CD14-positive monocyte (primary cell): ENCODE measurements at places on chromosomes 3 and 15.
A peak's percentile ranks its signal among the peaks of the same experiment; 100 is the strongest.

DNA sequence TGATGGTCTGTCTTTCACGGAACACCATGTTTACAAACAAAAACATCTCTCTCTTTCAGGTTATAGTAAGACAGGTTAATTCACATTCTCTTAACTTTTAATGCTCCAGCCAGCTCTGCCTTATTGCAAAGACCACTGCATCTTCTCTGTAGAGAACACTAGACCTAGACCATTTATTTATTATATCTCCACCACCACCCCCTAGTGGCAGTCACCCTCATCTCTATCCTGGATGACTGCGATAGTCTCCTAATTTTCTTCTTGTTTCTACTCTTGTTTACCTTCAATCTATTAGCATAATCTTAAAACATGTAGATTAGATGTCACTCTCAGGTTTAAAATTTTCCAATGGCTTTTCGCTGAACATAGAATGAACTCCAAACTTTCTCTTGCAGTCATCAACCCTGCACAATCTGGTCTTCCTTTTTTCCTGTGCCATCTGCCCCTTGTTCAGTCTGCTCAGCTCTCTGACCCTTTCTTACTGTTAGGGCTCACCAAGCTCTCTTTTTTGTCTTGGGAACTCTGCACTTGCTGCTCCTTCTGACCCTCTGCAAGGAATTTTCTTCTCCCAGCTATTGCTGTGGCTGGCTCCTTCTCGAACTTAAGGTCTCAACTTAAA, 155.6 kb downstream of the SQOR start:
- DNase-seq, result no peak

- DNase-seq, result no peak
Measured at GRCh38 chr3:106759731-106760130, 617.5 kb upstream of the CCDC54 start.

DNA sequence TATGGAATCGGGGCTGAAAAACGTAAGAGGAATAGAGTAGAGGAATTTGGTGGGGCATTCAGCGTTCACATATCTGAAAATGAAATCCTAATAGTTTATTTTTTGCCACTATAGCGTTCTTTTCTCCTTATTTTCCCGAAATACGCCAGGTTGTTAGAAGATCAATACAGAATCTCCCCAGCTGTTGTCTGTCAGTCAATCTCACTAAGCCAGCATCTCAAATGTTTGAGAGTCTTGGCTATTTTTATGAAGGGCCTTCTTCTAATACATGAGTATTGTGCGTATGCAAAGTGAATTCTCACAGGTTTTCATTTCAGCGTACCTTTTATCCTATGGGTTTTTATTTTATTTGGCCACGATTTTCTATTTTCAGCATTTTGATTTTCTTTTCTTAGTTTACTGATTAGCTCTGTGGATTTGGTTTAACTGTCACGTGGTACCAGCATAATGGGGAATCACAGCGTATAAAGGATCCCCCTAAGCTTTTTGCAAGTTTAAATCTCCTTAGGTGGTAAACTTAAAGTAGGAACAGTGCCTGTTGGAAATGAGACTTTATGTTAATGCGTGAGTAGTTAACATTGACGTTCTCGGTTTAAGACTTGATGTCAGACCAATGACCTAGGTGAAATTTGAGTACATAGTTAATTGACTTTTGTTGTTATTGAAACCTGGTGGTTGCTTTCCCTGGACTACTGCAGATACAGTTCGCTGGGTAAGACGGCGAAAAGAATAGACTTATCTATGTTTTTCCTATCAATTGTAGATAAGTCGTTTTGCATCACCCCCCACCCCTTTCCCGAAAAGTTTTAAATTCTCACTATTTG, 1.3 kb downstream of the FXR1 start:
- no peak for DNase-seq

DNA sequence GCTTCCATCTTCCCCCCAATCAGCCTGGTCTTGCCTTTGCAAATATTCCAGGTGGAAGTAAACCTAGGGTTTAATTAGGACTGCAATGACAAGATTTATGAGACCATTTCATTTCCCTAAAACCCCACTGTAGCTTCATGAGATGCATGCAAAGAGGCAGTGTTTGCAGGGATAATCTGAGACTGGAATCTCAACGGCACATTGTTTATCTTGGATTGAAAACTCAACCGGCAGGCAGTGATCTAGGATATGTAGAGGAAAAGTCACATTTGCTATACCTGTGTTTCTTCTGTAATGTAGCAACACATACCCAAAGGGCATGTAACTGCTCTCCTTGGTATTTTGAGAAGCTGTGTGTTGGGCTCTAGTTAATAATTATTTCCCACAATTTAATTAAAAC, 18.7 kb upstream of the CLSTN2 start:
- DNase-seq, result no peak

GRCh38 chr15:69058830-69059556, 44.5 kb downstream of the NOX5 start:
- DNase-seq, result peak; percentile 71

DNA sequence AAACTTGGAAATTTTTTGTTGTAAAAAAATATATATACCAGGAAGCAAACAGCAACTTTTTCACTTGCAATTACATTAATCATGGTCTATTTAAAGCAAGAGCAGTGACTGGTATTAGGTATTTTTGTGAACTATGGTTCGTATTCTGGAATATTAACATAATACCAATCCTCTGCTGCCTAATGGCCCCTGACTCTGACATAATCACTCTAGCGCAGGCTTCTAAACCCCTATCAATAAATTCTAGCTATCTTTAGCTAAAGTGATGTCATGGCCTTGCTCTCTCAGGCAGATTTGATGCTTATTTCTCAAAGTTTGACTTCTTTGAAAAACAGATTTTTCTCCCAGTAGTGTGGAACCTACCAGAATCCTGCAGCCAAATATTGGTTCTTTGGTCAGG, 808.3 kb downstream of the VGLL3 start:
- no peak for DNase-seq

- DNase-seq, result no peak
Measured at GRCh38 chr3:146128939-146129338, 32.0 kb downstream of the PLOD2 start.

DNA sequence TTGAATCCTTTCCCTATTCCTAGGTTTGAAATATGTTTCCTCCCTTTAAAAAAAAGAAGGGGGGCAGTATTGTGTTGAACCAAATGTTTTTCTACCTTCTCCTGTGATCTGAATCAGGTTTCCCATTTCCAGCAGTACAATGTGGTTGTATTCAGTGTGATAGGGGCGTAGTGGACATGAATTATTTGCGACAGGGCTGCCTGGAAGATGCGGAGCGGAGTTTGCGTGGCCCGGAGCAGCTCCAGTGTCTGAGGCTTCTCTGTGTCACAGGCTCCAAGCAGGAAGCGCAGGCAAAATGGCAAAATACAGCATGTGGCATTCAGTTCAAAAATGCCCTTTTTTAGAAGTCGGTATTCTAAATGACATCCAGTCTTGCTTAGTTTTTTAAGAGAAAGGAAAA, 154.4 kb downstream of the PGPEP1L start:
- peak; percentile 83 for DNase-seq

- peak; percentile 66 for DNase-seq
Measured at GRCh38 chr15:90184786-90185704, 16.1 kb upstream of the SEMA4B start.

DNA sequence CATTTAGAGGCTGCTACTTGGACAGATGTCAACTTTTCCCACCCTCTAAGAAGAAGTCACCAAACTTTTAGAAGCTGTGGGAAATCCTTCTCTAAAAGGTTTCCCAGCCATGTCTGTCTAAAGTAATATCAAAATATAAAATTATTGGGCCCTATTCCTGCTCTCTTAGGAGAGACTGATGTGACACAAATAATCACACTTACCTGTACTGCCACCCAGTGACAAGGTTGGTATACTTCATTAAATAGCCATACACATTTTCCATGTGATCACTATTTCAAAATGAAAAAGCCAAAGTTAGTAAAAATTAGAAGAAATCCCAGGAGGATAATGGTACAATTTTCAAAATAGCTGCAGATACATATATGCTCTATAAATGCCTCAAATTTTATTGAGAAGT, 12.6 kb downstream of the OSBPL11 start:
- no peak for DNase-seq

- DNase-seq, result no peak
Measured at GRCh38 chr3:189512039-189512438, 119.2 kb upstream of the TP63 start.

- DNase-seq, result no peak
Measured at GRCh38 chr3:88596451-88596850, 446.7 kb downstream of the C3orf38 start.

- DNase-seq, result peak; percentile 11
Measured at GRCh38 chr3:124834723-124835718, 52.1 kb downstream of the ITGB5 start.

- DNase-seq, result no peak
Measured at GRCh38 chr3:66473692-66474091, 27.1 kb downstream of the LRIG1 start.

DNA sequence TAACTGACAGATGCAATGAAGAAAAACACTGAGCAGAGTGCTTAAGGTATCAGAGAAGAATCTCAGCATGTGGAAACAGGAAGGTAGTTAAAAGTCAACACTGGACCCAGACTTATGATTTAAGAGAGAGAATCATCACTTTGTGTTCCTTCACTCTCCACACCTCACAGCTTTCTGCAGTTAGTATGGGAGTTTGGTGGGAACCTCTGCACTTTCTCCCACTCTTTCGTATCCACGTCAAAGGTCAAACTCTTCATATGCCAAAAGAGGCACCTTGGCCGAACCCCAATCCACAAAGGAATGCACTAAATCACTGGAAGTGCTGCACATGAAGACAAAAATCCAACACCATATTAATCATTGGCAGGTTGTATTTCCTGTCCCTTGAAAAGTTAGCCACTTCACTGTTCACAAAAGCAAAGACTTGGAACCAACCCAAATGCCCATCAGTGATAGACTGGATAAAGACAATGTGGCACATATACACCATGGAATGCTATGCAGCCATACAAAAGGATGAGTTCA, 361.2 kb downstream of the MAGI1 start:
- no peak for DNase-seq

- no peak for DNase-seq
Measured at GRCh38 chr3:171284308-171285075, 175.7 kb downstream of the TNIK start.

GRCh38 chr3:162328649-162329048, 832.0 kb downstream of the OTOL1 start:
- DNase-seq, result no peak

DNA sequence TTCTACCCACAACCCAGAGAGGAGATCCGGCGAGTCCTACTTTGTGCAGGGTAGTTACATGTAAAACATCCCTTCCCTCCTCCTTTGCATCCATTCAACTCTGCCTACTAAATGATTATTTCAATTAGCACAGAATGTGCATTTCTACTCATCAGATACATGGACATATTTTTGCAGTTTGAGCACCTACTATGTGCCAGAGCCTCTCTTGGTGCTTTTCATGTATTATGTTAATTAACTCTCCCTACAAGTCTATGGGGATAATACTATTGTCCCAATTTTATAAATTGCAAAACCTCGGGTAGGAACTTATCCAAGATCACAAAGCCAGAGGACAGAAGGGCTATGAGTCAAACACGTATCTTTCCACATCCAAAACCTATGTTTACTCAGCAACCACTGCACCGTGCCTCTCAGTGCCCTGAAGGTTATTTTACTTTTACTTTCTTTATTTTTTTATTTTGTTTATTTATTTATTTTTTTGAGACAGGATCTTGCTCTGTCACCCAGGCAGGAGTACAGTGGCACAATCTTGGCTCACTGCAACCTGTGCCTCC, 432.8 kb downstream of the MAGI1 start:
- DNase-seq, result no peak

- no peak for DNase-seq
Measured at GRCh38 chr3:133747907-133748639, 1.9 kb downstream of the TF start.

DNA sequence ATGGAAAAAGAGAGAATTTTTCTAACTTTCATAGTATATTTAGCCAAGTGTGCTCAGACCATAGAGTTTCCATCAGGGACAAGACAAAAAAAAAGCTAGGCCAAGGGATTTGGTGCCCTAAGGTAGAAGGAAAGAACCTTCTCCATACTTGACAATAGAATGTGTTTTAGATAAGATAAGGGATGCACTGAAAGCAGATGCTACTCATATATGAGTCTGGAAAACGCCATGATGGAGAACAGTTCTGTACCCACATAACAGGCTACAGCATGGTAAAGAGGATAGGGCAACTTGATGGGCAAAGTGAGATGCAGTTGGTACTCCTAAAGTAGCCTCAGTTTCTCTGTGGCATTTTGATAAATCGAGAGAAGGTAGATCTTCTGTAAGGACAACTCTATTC, 216.4 kb upstream of the NECTIN3 start:
- no peak for DNase-seq

GRCh38 chr3:27319847-27320526, 49.2 kb downstream of the NEK10 start:
- no peak for DNase-seq

- DNase-seq, result no peak
Measured at GRCh38 chr15:91050128-91050455, 27.7 kb upstream of the VPS33B start.

DNA sequence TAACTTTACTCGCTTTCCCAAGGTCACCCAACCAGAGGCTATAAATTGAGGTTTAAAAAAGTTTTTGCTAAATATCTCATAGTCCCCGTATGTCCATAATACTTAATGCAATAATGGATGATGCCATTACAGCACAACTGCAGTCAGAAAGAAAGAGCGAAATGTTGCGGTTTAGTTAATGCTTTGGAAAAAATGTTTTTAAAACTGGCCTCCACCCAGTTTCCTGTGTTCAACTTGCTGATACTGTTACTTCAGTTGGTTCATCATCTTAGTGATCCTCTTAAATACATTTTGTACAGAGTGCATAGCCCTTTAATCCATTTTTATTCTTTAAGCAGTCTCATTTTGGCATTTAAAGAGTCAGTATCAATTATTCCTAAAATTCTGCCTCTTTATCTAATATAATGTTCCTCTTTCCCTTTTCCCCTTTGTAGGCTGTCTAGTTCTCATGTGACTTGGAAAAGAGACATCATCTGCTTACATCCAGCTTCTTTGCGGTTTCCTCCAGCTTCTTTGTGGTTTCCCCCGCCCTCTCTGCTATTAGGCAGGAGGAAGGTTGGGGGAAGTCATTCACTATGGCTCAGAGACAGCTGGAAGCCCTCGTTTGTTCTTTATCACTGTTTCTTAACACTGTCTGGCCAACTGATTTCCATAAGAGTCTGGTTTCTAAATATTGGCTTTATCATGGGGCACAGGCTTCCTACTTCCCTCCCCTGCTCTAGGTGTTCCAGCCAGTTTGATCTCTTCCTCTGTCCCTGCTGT, 154.3 kb downstream of the GOLIM4 start:
- peak; percentile 54 for DNase-seq

GRCh38 chr3:65230261-65231139, 542.7 kb upstream of the ADAMTS9 start:
- DNase-seq, result no peak
